ENCODE measurements at places on chromosomes 1 and 21.

- DNase-seq, result no peak
- no peaks in the 10 kb centered on the region for H3K4me1 ChIP-seq
Measured at GRCh38 chr21:37987668-37988067, 71.4 kb upstream of the KCNJ6 start.

DNA sequence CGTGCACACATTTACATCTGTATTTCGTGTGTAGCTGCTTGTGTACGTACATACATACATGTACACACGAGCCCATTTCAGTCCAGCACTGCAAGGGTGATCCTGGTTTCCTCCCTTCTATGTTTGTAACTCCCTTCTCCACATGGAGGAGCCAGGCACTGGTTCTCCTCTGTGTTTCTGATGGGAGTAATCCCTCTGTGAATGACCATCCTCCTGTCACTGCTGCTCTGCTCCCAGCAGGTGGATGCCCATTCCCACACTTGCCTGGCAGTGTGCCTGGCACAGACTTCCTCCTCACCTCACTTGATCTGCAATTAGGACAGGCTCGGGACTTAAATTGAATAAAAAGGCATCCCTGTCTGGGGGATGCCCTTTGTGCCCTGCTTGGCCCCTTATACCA, 37.1 kb downstream of the TRAPPC10 start:
- no peak overlapping the region for H3K4me3 ChIP-seq
- peaks cover 39% of the 10 kb centered on the region for H3K4me1 ChIP-seq
- no peak overlapping the region for H3K27ac ChIP-seq
- peaks cover 17% of the 10 kb centered on the region for H3K36me3 ChIP-seq

- peaks cover 99% of the 10 kb centered on the region for H3K36me3 ChIP-seq
- no peak for DNase-seq
- no peak overlapping the region for H3K27ac ChIP-seq
Measured at GRCh38 chr1:182875889-182876288, 36.7 kb downstream of the DHX9 start.

GRCh38 chr1:167077868-167078210, 12.3 kb downstream of the GPA33 start:
- no peak overlapping the region for H3K4me3 ChIP-seq
- no peak for DNase-seq
- H3K36me3 ChIP-seq, result no peaks in the 10 kb centered on the region
- no peaks in the 10 kb centered on the region for H3K4me1 ChIP-seq
- peaks cover 6% of the 10 kb centered on the region for H3K27me3 ChIP-seq

- H3K4me3 ChIP-seq, result no peak overlapping the region
- H3K36me3 ChIP-seq, result no peaks in the 10 kb centered on the region
- DNase-seq, result no peak
- no peaks in the 10 kb centered on the region for H3K27me3 ChIP-seq
- no peak overlapping the region for H3K27ac ChIP-seq
Measured at GRCh38 chr1:108075055-108075454, 110.1 kb upstream of the VAV3 start.

DNA sequence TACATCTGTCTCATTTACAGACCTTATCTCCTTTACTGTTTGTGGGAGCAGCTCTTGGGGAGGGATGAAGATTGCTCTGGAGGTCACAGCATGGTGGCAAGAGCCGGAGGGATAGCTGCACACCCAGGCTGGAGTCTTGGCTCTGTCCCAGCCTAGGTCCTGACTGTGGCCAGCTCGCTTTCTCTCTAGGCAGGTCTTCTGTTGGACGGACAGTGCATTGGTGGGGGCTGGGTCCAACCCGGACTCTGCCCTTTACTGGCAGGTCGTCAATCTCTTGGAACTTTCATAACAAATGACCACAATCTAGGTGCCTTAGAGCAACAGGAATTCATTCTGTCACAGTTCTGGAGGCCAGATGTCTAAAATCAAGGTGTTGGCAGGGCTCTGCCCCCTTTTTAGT, 319.8 kb upstream of the C1orf174 start:
- no peak overlapping the region for H3K4me3 ChIP-seq
- H3K36me3 ChIP-seq, result no peaks in the 10 kb centered on the region
- H3K27me3 ChIP-seq, result no peaks in the 10 kb centered on the region
- DNase-seq, result no peak

- H3K27me3 ChIP-seq, result no peaks in the 10 kb centered on the region
- peaks cover 21% of the 10 kb centered on the region for H3K4me1 ChIP-seq
- DNase-seq, result peak; percentile 33
- no peak overlapping the region for H3K27ac ChIP-seq
- H3K4me3 ChIP-seq, result no peak overlapping the region
Measured at GRCh38 chr1:202619505-202619904, 90.7 kb downstream of the SYT2 start.

DNA sequence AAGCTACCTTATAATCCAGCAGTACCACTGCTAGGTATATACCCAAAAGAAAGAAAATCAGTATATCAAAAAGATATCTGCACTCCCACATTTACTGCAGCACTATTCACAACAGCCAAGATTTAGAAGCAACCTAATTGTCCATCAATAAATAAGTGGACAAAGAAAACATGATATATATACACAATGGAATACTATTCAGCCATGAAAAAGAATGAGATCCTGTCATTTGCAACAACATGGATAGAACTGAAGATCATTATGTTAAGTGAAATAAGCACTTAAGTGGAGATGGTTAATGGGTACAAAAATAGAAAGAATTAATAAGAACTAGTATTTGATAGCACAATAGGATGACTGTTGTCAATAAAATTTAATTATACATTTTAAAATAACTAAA, 90.7 kb upstream of the PKN2 start:
- H3K36me3 ChIP-seq, result no peaks in the 10 kb centered on the region
- no peak overlapping the region for H3K27ac ChIP-seq
- H3K4me3 ChIP-seq, result no peak overlapping the region
- H3K4me1 ChIP-seq, result no peaks in the 10 kb centered on the region
- no peak for DNase-seq

GRCh38 chr21:39005502-39005787, 177.8 kb downstream of the PSMG1 start:
- no peak overlapping the region for H3K4me3 ChIP-seq
- no peaks in the 10 kb centered on the region for H3K27me3 ChIP-seq
- H3K36me3 ChIP-seq, result no peaks in the 10 kb centered on the region

DNA sequence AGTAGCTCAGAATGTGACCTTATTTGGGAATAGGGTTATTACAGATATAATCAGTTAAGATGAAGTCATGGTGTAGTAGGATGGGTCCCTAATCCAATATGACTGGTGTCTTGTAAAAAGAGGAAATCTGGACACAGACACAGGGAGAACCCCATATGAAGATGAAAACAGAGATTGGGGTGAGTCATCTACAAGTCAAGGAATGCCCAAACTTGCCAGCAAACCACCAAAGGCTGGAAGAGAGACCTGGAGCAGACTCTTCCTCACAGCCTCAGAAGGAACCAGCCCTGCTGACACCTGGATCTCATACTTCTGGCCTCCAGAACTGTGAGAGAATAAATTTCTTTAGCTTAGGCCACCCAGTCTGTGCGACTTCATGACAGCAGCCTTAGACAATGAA, 29.9 kb downstream of the KRTAP19-8 start:
- no peaks in the 10 kb centered on the region for H3K27me3 ChIP-seq
- H3K4me1 ChIP-seq, result no peaks in the 10 kb centered on the region
- no peak overlapping the region for H3K27ac ChIP-seq

- no peaks in the 10 kb centered on the region for H3K36me3 ChIP-seq
- DNase-seq, result no peak
- no peaks in the 10 kb centered on the region for H3K4me1 ChIP-seq
- H3K27me3 ChIP-seq, result no peaks in the 10 kb centered on the region
Measured at GRCh38 chr1:195909061-195909460, 699.2 kb downstream of the KCNT2 start.

GRCh38 chr1:163709636-163710035, 387.9 kb downstream of the NUF2 start:
- H3K36me3 ChIP-seq, result no peaks in the 10 kb centered on the region
- DNase-seq, result no peak
- no peaks in the 10 kb centered on the region for H3K4me1 ChIP-seq
- H3K27me3 ChIP-seq, result no peaks in the 10 kb centered on the region
- H3K27ac ChIP-seq, result no peak overlapping the region

GRCh38 chr1:205949753-205950152, 6.5 kb upstream of the SLC26A9 start:
- no peak for DNase-seq
- no peak overlapping the region for H3K4me3 ChIP-seq
- H3K4me1 ChIP-seq, result no peaks in the 10 kb centered on the region
- no peaks in the 10 kb centered on the region for H3K36me3 ChIP-seq
- H3K27me3 ChIP-seq, result no peaks in the 10 kb centered on the region

GRCh38 chr1:111052246-111052645, 87.6 kb downstream of the DRAM2 start:
- no peaks in the 10 kb centered on the region for H3K27me3 ChIP-seq
- H3K36me3 ChIP-seq, result no peaks in the 10 kb centered on the region
- no peak overlapping the region for H3K27ac ChIP-seq
- no peak overlapping the region for H3K4me3 ChIP-seq
- no peaks in the 10 kb centered on the region for H3K4me1 ChIP-seq

- H3K27me3 ChIP-seq, result no peaks in the 10 kb centered on the region
- peaks cover 40% of the 10 kb centered on the region for H3K4me1 ChIP-seq
- DNase-seq, result peak; percentile 38
- H3K36me3 ChIP-seq, result peaks cover 23% of the 10 kb centered on the region
- no peak overlapping the region for H3K4me3 ChIP-seq
Measured at GRCh38 chr1:202129453-202130296, 7.0 kb downstream of the GPR37L1 start.

GRCh38 chr1:94401206-94401605, 17.0 kb upstream of the ABCD3 start:
- no peak overlapping the region for H3K27ac ChIP-seq
- no peaks in the 10 kb centered on the region for H3K27me3 ChIP-seq
- no peak overlapping the region for H3K4me3 ChIP-seq
- DNase-seq, result no peak

- H3K36me3 ChIP-seq, result no peaks in the 10 kb centered on the region
- H3K4me3 ChIP-seq, result no peak overlapping the region
- H3K27ac ChIP-seq, result no peak overlapping the region
- H3K27me3 ChIP-seq, result no peaks in the 10 kb centered on the region
Measured at GRCh38 chr1:55259911-55260609, 44.9 kb upstream of the USP24 start.

- no peaks in the 10 kb centered on the region for H3K27me3 ChIP-seq
- H3K4me3 ChIP-seq, result no peak overlapping the region
- H3K4me1 ChIP-seq, result peaks cover 9% of the 10 kb centered on the region
- H3K27ac ChIP-seq, result no peak overlapping the region
- DNase-seq, result no peak
Measured at GRCh38 chr1:231616667-231617066, 9.9 kb upstream of the DISC1 start.

GRCh38 chr21:46128106-46128932, 27.1 kb downstream of the FTCD start:
- no peak for DNase-seq
- peaks cover 40% of the 10 kb centered on the region for H3K36me3 ChIP-seq
- no peak overlapping the region for H3K27ac ChIP-seq
- no peak overlapping the region for H3K4me3 ChIP-seq
- no peaks in the 10 kb centered on the region for H3K27me3 ChIP-seq

- no peaks in the 10 kb centered on the region for H3K27me3 ChIP-seq
- DNase-seq, result no peak
- H3K4me3 ChIP-seq, result no peak overlapping the region
- H3K4me1 ChIP-seq, result no peaks in the 10 kb centered on the region
- H3K36me3 ChIP-seq, result no peaks in the 10 kb centered on the region
Measured at GRCh38 chr1:181296180-181296579, 187.1 kb upstream of the CACNA1E start.

DNA sequence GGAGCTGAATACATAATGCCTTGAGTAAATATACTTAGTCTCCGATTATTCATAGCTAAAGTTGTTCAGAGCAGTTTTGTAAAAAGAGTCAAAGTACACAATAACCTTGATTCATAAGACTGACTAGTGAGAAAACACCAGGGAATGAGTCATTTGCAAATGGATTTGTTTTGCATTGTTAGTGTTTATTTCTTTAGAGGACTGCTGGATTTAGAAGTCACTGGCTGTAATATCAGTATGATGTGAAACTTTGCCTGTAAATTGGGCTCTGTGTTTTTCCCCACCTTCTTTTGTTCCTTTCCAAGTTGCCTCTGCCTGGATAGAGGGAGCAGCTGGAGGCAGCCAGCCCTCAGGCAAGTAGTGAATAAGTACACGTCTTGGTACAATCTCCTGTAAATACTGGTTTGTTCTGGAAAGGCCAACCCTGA, 474.7 kb downstream of the NUF2 start:
- H3K27ac ChIP-seq, result no peak overlapping the region
- H3K27me3 ChIP-seq, result no peaks in the 10 kb centered on the region
- no peak for DNase-seq
- H3K4me3 ChIP-seq, result no peak overlapping the region
- H3K36me3 ChIP-seq, result no peaks in the 10 kb centered on the region
- H3K4me1 ChIP-seq, result no peaks in the 10 kb centered on the region

DNA sequence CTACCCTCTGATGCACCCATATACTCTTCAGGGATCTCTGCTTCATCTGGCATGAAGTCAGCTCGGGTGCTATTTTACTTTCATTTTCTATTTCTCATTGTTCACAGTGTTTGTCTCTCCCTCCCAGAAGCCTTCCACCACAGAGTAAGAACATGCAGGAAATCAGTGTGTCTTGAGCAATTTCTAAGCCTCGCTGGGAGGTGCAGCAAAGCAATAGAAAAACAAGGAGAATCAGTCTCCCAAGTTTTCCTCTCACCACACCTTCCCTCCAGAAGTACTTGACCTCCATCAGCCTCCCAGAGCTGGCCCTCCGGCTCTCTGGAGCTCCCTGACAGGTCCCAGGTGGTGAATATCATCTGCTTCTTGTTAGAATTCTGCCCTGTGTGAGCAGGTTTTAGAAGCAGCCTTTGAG, 594.7 kb upstream of the CAMK1G start:
- no peak overlapping the region for H3K27ac ChIP-seq
- DNase-seq, result no peak
- H3K27me3 ChIP-seq, result no peaks in the 10 kb centered on the region
- H3K4me1 ChIP-seq, result no peaks in the 10 kb centered on the region
- peak overlapping the region; percentile 39 for H3K4me3 ChIP-seq

DNA sequence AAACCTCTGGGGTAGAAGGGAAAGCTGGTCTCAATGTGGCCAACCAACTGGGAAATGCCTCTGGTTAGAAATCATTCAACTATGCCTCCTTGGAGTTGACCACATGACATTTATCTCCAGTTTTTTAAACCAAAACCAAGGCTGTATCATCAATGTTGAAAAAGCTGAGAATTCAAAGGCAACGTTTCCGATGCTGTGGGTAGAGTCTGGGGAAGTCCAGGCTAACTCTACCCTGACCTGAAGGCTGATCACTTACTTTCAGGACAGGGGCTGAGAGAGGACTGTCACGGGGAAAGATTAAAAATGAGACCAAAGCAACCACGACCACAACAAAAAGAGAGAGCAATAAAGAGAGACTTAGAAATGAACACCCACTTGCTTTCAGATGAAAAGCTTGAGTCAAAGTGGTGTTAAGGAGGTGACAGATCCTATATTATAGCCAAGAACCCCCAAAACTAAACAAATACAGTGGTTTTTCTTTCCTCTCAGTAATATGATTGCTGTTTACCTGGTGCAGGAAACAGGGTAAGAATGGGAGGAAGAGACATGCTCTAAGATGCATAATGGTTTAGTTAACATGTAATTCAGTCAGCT, 90.8 kb upstream of the TNFSF4 start:
- H3K27ac ChIP-seq, result no peak overlapping the region
- no peak overlapping the region for H3K4me3 ChIP-seq
- no peaks in the 10 kb centered on the region for H3K36me3 ChIP-seq
- H3K27me3 ChIP-seq, result no peaks in the 10 kb centered on the region
- H3K4me1 ChIP-seq, result no peaks in the 10 kb centered on the region
- no peak for DNase-seq

All from stomach (tissue), 19 donors.